Bladder microvascular endothelial cell (primary cell): ENCODE measurements at places on chromosomes 2 and 18. TPM values are rescaled to one million over a fixed set of nuclear protein-coding genes. Genes with fewer than 3 reads are reported as not detected.

The CREG2 gene
- 0.06 and 0.65 TPM in 2 replicates for total RNA-seq

The CD8B2 gene
- total RNA-seq: not detected in 2 replicates

The ANKRD30BL gene
- under 0.01 TPM in 1 of 2 replicates, not detected in the other for total RNA-seq

The INPP1 gene
- total RNA-seq: 18.6 and 19.6 TPM in 2 replicates

The SYT4 gene
- not detected in 2 replicates for total RNA-seq

The PRPF40A gene
- 67.5 and 126 TPM in 2 replicates for total RNA-seq

The ZBTB7C gene
- under 0.01 TPM in 1 of 2 replicates, not detected in the other for total RNA-seq

The FAM124B gene
- total RNA-seq: 64.1 and 147 TPM in 2 replicates

The TUBB8B gene
- not detected in 2 replicates for total RNA-seq

The TDRD15 gene
- total RNA-seq: not detected in 2 replicates

The ASAP2 gene
- 28.7 and 52.2 TPM in 2 replicates for total RNA-seq

The TMEM163 gene
- total RNA-seq: 0.16 and 1.5 TPM in 2 replicates

The CRIM1 gene
- 681 and 1,578 TPM in 2 replicates for total RNA-seq

The NYAP2 gene
- total RNA-seq: not detected in 2 replicates

The SPHKAP gene
- total RNA-seq: not detected in 2 replicates

The DSG1 gene
- not detected in 2 replicates for total RNA-seq

The SCN9A gene
- total RNA-seq: 1.3 and 1.6 TPM in 2 replicates

The CHRNG gene
- total RNA-seq: not detected in 2 replicates

The CFAP65 gene
- total RNA-seq: not detected in 2 replicates

The INPP5D gene
- 15.9 and 37.7 TPM in 2 replicates for total RNA-seq

The FHL2 gene
- 27.4 and 62.9 TPM in 2 replicates for total RNA-seq

The AKAIN1 gene
- not detected in 2 replicates for total RNA-seq

The CFC1 gene
- total RNA-seq: not detected in 2 replicates

The RAB6C gene
- 0.06 TPM in 1 of 2 replicates, not detected in the other for total RNA-seq

The RAB12 gene
- 54.1 and 75.0 TPM in 2 replicates for total RNA-seq

The POTEC gene
- total RNA-seq: not detected in 2 replicates

The HOXD8 gene
- total RNA-seq: 12.6 and 13.1 TPM in 2 replicates

The LRRTM1 gene
- not detected in 2 replicates for total RNA-seq

The SKOR2 gene
- total RNA-seq: not detected in 2 replicates

The DNAH6 gene
- total RNA-seq: under 0.01 TPM in 1 of 2 replicates, not detected in the other

The SERPINB11 gene
- not detected in 2 replicates for total RNA-seq

The TXNDC2 gene
- total RNA-seq: not detected in 2 replicates

The DSG2 gene
- 3.4 and 5.9 TPM in 2 replicates for total RNA-seq

The SIGLEC15 gene
- 0.06 TPM in 1 of 2 replicates, not detected in the other for total RNA-seq
